ENCODE measurements at places on chromosomes 7 and 10.

- no peak for DNase-seq
Measured at GRCh38 chr7:152095771-152096170, 70.3 kb downstream of the GALNT11 start.

- DNase-seq: no peak
Measured at GRCh38 chr7:134847851-134848588, 68.6 kb downstream of the CALD1 start.

- no peak for DNase-seq
Measured at GRCh38 chr7:36236073-36236472, 83.0 kb downstream of the EEPD1 start.

- DNase-seq: no peak
Measured at GRCh38 chr10:42874713-42875387, 92.3 kb downstream of the BMS1 start.

DNA sequence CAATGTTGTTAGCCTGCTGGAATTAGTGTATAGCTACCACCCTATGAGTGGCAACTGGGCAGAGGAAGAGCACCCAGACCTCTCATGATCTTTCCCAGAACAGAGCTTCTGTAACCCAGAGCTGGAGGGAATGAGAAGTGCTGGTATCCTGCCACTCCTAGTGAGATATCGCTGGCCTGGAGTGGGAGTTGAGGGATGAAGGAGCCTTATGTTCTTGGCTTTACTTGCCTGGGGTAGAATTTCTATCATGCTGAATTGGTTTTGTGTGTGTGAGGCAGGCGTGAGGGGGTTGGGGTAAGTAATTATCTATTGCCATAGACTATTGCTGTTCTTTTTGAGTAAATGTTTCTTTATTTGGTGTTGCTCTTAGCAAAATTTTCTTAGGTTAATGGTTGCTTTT, 146.6 kb downstream of the ATRNL1 start:
- DNase-seq: no peak

DNA sequence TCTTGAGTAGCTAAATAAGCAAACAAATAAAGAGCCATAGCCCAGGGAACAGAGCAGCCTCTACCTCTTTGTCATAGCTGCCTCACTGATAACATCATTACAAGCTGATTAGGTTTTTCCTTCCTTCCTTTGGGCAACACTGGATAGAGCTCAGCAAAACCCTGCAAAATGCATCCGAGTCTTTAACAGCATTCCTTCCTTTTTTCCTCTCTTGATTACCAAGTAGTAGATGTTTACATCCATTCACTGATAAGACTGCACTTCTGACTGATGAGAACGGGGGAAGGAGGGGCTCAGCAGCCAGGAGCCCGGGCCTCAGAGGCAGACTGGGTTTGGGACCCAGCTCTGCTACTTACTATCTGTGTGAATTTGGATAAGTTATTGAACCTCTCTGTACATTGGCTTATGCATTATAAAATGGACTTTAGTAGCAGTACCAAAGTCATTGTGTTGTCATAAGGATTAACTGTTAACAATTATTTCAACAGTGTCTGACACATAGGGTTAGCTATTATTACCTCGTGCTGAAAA, 214.2 kb downstream of the ANK3 start:
- DNase-seq: no peak

DNA sequence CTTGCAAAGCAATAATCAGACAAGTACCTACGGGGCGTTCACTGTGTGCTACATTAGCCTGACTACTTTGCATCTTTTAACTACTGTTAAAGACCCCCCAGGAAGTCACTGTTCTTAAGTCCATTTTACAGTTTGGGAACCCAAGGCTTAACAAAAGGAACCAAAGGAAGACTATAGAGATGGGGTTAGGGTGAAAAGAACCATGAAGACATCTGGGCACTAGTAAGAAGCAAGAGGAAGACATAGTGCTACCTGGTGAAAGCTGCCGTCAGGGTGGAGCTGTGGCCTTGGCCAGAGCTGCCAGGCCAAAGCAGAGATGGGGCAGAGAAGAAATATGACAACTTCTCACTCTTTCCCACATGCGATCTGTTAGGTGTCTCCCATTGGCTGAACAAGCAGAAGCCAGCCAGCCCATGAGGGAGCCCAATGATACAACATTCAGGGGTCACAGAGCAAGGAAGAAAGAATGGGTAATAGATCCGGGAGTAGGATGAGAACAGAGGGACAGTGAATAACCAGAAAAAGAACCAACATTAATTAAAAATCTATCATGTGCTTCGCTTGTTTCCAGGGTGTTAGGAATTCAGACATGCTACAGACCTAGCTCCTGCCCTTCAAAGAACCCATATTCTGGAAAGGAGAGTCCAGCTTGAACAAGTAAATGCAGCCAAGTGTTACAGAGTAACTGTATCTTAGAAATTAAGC, 85.4 kb downstream of the ARID5B start:
- DNase-seq: no peak

- peak; percentile 12 for DNase-seq
Measured at GRCh38 chr10:126160571-126160970, 227.7 kb downstream of the ADAM12 start.

All from inflammatory macrophage (primary cell).